ENCODE measurements at places on chromosomes 7 and 10.
A peak's percentile ranks its signal among the peaks of the same experiment; 100 is the strongest.

DNA sequence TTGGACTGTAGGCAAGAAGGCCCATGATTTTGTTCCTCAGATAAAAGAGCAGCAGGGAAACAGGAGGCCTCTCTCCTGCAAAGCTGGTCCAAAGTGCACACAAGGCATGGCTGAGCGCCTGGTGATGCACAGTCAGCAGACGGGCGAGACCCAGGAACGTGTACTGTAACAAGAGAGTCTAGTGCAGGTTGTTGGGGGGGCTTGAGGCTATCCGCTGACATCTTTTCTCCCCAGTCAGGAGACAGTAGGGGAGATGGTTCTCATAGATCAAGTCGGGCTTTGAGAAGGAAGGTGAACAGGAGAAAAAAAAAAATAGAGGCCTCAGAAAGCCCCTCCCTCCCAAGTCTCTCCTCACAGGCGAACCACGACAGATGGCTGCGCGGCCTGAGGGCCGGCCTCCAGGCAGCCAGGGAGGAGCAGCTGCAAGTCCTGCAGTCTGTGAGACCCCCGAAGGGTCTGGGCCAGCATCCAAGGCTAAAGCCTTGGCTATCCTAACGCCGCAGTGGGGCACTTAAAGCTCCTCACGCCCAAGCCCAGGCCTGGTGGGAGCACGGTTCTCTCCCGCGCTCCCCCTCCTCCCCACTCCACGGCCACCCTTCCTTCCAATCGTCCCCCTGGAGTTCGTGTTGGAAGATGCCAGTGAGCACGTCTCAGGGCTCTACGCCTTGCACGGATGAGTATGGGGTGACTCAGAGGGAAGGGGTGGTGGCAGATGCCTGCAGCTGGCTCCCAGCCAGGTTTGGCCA is 68.3 kb downstream of the PRKAG2 start:
- no peak for DNase-seq

DNA sequence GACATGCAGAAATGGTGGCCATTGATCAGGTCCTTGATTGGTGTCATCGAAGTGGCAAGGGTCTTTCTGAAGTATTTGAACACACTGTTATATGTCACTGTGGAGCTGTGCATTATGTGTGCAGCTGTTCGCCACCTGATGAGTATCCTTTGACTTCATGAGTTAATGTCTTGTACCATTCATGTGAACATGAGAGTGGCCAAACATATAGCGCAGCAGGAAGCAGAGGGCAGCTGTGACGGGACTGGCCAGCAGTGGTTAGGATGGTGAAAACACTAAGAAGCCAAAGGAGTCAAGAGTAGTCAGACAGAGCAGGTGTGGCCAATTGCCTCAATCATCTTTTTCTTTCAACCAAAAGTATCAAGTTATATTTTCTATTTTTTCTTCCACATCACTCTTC is 167.4 kb downstream of the IMMP2L start:
- no peak for DNase-seq

- no peak for DNase-seq
Measured at GRCh38 chr10:11338160-11338844, 273.1 kb downstream of the USP6NL start.

DNA sequence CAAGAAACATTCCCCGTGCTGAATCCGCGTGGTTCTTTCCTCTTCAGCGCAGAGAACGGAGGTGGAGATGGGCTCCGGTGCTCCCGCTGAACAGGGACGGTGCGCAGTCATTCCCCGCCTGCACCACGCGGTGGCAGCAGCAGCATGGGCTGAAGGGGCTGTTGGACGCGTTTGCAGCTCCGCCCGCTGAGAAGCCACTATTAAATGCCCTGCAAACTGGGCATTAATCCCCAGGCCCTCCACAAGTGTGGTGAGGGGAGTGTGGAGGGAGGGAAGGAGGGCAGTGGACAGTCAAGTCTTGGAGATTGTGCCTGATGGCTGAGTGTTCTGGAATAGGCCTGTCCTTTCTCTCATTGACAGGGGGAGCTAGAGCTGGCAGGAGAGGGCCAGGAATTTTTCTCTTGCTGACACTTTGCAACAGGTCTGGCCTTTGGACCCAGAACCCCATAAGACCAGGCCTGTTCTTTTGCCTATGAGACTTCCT is 240.2 kb upstream of the INHBA start:
- peak; percentile 76 for DNase-seq

Measured in inflammatory macrophage (primary cell).